ENCODE measurements at places on chromosomes 5 and 9.

DNA sequence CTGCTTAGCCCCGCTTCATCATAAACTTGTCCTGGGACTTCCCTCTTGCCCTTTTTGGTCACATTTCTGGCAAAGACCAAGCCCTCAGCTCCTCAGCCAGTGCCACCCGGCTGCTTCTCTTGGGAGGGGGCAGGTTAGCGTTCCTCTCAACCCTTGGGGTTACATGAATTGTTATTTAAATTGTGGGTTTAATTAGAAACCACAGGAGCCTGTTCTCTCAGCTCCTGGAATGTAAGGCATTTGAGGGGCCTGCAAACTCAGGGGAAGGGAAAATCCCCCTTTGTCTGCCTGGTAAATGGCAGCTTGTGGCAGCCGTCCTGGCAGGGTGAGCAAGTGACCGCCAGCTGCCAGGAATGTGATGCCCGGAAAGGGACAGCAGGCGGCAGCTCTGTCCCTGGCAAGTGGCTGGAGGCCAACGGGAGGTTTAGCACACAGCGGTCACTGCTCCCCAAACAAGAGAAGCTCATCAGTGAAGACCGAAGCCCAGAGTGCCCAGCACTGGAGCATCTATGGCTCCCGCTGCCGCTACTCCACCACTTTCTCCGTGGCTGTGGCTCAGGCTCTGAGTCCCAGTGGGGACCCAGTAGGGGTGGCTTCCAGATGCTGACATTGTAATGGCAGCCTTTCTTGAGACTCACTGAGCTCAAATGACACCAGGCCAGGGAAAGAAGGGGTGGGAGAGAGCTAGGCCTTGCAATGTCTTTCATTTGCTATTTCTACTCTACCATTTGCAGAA lies 51.7 kb downstream of the SHB start:
- peak; percentile 72 for DNase-seq

DNA sequence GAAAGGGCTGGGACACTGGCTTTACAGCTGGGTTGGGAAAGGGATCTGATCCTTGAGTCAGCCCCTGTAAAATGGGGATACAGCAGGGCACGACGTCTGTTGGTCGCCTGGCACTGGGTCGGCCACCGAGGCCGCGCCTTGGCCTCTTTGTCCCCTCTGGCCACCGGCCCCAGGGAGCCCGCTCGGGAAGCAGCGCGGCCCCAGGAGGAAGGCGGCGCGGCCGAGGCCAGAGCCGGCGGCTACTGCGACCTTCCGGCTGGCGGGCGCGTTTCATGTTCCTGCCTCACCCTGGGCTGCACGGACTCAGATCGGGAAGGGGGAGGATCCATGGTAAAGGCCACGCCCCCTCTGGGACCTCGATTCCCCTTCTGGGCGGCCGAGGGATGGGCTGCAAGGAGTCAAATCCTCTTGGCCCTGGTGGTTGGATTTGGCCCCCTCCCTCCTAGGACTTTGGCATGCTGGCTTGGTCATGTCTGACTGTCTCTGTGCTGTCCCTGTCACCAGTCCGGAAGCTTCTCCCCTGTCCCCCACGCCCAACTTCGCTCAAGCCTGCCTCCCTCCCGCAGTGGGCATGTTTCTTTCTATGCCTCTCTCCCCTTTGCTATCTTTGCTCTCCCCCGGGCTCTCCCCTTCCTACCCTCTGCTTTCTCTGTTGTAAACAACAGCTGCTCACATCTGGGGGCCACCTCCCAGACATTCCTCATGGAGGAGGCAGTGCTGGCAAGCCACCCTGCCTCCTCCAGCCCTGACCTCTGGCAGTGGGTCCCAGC lies 25.8 kb downstream of the FPGS start:
- peak; percentile 58 for DNase-seq

DNA sequence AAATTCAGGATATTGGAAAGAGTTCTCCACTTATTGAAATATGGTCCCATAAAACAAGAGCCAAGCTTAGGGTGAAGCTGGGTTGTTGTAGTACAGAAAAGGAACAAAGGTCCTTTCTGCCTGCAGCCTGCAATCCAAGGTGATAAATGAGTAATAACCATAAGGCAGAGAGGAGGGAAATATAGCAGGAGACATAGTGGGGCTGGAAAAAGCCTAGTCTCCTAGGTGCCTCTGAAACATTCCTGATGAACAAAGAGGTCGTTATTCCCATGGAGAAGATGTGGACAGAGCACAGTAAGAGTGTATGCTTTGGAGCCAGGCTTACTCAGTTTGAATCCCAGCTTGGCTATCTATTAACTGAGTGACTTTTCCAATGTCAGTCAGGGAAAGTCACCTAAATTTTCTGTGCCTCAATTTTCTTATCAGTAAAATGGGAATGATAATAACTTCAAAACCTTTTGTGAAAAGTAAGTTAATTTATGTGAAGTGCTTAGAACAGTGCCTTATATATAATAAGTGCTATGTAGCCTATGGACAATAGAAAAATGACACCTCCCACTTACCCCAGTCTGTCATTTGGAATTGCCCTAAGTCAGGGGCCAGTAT lies 110.8 kb upstream of the GRIN3A start:
- no peak for DNase-seq

GRCh38 chr9:98412101-98412842 lies 156.8 kb upstream of the TBC1D2 start:
- DNase-seq: no peak

GRCh38 chr5:74120585-74120984 lies 494.6 kb downstream of the ARHGEF28 start:
- DNase-seq: no peak

- DNase-seq: peak; percentile 93
Observed at GRCh38 chr9:21831841-21832509, 29.5 kb downstream of the MTAP start.

DNA sequence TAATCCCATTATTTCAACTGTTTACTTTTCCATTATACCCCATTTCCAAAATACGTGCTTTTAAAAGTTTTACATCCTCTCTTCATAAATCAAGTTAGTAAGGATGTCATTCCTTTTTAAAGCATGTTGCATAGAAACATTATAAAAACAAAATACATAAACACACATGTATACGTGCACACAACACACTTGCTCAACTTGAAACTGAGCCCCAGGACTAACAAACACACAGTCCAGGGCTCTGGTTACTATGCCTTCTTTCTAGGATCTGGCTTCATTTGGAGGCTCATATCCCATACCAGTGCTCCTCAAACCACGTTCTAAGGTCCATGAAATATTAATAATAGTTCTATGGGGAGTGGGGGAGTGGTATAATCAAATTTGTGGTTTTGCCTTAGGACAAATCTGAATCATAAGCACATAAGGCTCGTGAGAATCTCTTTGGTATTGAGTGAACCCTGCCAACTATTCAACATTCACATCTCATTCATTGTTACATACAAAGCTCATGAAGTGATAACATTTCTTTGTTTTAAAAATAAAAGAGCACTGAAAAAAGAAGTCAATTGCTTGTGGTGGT lies 55.2 kb downstream of the NFIB start:
- no peak for DNase-seq

DNA sequence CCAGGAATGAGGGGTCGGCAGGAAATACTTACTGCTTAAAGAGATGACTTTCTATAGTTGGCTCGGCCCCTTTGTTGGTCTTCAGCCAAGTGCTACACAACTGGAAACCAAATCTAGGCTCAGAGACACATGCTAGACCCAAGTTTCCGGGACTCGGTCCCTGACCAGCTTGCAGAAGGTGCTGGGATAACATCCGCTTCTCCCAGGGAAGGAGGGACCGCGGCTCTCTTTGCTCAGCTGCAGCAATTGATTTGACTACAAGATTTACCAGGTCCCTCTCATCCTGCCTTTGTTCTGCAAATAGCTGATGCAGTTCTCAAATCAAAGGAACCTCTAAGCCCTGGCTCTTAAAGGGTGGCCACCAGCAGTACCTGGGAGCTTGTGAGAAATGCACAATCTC lies 314.7 kb downstream of the MLLT3 start:
- no peak for DNase-seq
